ENCODE measurements at places on chromosomes 4 and X.

DNA sequence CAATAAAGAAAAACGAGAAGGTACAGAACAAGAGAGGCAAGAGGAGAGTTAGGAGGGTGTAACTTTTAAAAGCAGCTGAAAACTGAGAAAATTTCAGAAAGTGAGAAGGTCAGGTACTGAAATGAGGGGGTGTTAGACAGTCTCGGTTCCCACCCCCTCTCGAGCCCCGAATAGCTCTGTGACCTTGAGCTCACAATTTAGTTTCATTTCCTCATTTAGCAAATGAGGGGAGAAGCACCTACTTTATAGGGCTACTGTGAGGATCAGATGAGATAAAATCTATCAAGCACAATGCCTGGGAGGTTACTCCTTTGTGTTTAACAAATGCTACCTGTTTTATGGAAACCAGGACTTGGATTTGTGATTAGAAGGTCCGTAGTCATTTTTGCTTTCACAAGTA, 4.9 kb downstream of the UGT8 start:
- DNase-seq, result no peak

GRCh38 chrX:127764674-127765073, 287.5 kb downstream of the ACTRT1 start:
- DNase-seq, result no peak

GRCh38 chrX:118254611-118255010, 91.3 kb upstream of the WDR44 start:
- no peak for DNase-seq

GRCh38 chr4:57076646-57077045, 33.5 kb downstream of the IGFBP7 start:
- DNase-seq, result no peak

GRCh38 chr4:143287572-143287923, 49.1 kb upstream of the GAB1 start:
- no peak for DNase-seq

- peak; percentile 1 for DNase-seq
Observed at GRCh38 chrX:130028196-130028595, 45.8 kb downstream of the BCORL1 start.
